ENCODE measurements at places on chromosomes 3 and 15. TPM values are rescaled to one million over a fixed set of nuclear protein-coding genes. Genes with fewer than 3 reads are reported as not detected.

Gene AADACL2
- not detected for total RNA-seq

Gene ABTB1
- total RNA-seq, result 86.4 TPM

DNA sequence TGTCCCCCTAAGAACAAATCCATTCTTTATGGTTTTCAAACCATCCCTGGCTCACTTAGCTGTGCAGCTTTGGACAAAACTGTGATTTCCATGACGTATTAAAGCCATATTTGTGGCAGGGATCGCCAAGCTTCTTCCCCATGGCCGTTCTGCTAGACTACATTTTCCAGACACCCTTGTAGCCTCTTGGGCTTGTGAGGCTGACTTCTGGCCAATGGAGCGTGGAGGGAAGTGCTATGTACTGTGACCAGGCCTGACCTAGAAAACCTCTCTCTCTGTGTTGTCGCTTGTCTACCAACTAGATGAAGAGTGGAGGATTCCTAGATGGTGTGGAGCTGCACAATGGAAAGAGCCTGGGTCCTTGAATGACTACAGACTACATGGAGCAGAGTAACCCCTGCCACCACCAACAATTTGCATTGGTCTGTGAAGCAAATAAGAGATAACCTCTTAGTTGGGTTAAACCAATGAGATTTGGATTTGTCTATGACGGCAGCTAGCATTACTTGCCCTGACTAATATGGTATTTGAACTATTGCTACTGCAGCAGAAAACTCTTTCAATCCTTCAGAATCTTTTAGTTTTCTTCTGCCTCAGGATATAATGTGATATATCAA is 22.1 kb upstream of the MGLL start:
- H3K27ac ChIP-seq, result no peak overlapping the region
- no peaks in the 10 kb centered on the region for H3K4me1 ChIP-seq
- no peak overlapping the region for H3K4me3 ChIP-seq
- H3K27me3 ChIP-seq, result no peaks in the 10 kb centered on the region
- H3K36me3 ChIP-seq, result no peaks in the 10 kb centered on the region
- DNase-seq, result no peak

Gene CPN2
- total RNA-seq, result not detected

- no peaks in the 10 kb centered on the region for H3K4me1 ChIP-seq
- no peak for DNase-seq
- H3K36me3 ChIP-seq, result no peaks in the 10 kb centered on the region
- no peak overlapping the region for H3K4me3 ChIP-seq
- no peaks in the 10 kb centered on the region for H3K27me3 ChIP-seq
- H3K27ac ChIP-seq, result no peak overlapping the region
Measured at GRCh38 chr3:160719710-160720109, 36.3 kb upstream of the PPM1L start.

Gene IGF2BP2
- total RNA-seq, result 42.8 TPM

- no peaks in the 10 kb centered on the region for H3K4me1 ChIP-seq
- no peaks in the 10 kb centered on the region for H3K36me3 ChIP-seq
- DNase-seq, result no peak
- H3K27ac ChIP-seq, result no peak overlapping the region
Measured at GRCh38 chr3:107369791-107370190, 7.4 kb upstream of the CCDC54 start.

GRCh38 chr3:140553591-140553990 is 124.3 kb upstream of the TRIM42 start:
- H3K27me3 ChIP-seq, result no peaks in the 10 kb centered on the region
- no peak for DNase-seq
- no peak overlapping the region for H3K27ac ChIP-seq
- no peaks in the 10 kb centered on the region for H3K4me1 ChIP-seq
- H3K4me3 ChIP-seq, result no peak overlapping the region

Gene PLA2G4E
- not detected for total RNA-seq

DNA sequence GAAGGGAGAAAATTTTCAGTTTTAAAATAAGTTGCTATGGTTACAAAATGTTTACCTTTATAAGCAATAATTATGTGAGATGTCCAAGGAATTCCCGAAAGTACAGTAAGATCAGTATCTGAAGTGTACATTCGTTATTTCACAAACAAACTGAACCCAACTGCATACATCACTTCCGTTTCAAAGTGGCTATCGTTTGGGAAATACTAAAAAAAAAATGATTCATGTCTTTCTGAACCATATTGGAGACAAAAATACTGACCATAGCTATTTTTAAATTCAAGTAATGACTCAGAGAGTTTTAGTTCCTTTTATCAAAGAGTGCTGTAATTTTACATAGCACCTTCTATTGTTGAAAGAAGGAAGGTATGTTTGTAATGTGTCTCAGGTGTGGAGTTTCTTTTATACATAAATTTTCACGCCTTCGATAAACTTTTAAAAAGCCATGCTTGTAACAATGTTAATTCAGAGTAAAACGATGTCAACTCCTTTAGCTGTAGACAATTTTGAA is 8.0 kb upstream of the ANKRD28 start:
- H3K27me3 ChIP-seq, result no peaks in the 10 kb centered on the region
- DNase-seq, result no peak
- H3K36me3 ChIP-seq, result no peaks in the 10 kb centered on the region
- H3K4me3 ChIP-seq, result no peak overlapping the region
- no peak overlapping the region for H3K27ac ChIP-seq

- H3K27me3 ChIP-seq, result no peaks in the 10 kb centered on the region
- no peaks in the 10 kb centered on the region for H3K36me3 ChIP-seq
- no peak overlapping the region for H3K4me3 ChIP-seq
- no peak overlapping the region for H3K27ac ChIP-seq
Measured at GRCh38 chr3:168219530-168219929, 123.8 kb upstream of the GOLIM4 start.

DNA sequence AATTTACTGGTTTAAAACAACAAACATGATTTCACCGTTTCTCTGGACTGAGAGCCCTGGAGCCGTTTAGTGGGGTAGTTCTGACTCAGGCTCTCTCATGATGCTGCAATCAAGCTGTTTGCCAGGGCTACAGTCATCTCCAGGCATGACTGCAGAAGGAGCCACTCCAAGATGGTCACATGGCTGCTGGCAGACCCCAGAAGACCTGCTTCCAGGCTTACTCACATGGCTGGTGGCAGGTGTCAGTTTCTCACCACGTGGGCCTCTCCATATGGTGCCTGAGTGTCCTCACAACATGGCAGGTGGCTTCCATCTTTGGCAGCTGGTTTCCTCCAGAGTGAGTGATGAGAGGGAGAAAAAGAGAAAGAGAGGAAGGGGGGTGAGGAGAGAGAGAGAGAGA is 378.3 kb upstream of the RGMA start:
- no peaks in the 10 kb centered on the region for H3K27me3 ChIP-seq
- no peak overlapping the region for H3K4me3 ChIP-seq
- no peaks in the 10 kb centered on the region for H3K4me1 ChIP-seq
- H3K36me3 ChIP-seq, result no peaks in the 10 kb centered on the region
- H3K27ac ChIP-seq, result no peak overlapping the region
